Iris pigment epithelial cell (primary cell): ENCODE measurements at places on chromosomes 13 and 19.

GRCh38 chr19:14407605-14408484, 11.3 kb downstream of the DDX39A start:
- no peak for DNase-seq

GRCh38 chr19:41912899-41913537, 15.2 kb downstream of the ERFL start:
- DNase-seq, result no peak

DNA sequence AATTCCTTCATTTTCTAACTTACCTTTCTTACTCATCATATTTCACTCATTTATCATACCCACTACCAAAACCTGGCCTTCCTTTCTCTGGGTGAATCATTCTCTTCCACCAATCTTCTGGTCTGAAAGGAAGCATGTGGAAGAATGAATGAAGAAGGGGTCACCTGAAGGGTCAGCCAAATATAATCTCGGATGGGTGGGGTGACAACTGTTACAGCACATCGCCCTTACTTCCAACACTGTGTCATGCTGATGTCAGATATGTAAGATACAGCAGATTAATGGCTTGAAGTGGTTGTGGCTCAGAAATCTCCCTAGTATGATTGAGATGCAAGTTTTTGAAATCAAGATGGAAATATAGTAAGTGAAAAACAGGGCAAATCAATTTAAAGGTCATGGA, 401.7 kb upstream of the HTR2A start:
- no peak for DNase-seq

DNA sequence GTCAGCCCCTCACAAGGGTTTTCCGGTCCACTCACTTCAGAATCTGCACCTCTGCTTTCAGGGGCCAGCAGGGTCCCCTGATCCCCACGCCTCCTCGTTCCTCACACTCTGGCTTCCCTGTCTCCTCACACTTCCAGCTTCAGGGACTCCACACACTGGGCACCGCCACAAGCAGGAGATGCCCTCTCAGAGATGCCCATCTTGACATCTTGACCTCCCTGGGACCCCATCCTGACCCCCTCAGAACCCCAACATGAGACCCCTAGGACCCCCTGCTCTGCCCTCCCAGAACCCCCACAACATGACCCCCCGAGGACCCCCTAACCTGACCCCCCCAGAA, 2.7 kb downstream of the MAP2K2 start:
- DNase-seq, result no peak

- peak; percentile 69 for DNase-seq
Measured at GRCh38 chr13:104773775-104774174, 1707.6 kb upstream of the SLC10A2 start.

DNA sequence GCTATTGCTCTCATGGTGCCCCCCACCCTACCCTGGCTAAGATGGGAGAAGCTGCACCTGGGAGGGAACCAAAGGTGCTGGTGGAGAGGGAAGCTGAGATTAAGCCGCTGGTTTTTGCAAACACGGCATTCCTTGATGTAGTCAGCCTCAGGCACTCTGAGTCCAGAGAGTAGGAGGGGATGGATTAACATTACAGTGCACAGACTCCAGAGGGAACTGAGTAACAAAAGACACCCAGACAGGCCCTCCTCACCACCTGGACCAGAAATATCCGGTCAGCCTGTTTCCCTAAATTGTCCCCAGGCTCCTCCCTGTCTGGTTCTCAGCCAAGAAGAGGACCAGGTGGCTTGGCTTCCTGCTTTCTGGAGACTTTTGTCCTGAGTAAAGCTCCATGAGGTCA, 28.9 kb upstream of the PABPC3 start:
- DNase-seq, result no peak

DNA sequence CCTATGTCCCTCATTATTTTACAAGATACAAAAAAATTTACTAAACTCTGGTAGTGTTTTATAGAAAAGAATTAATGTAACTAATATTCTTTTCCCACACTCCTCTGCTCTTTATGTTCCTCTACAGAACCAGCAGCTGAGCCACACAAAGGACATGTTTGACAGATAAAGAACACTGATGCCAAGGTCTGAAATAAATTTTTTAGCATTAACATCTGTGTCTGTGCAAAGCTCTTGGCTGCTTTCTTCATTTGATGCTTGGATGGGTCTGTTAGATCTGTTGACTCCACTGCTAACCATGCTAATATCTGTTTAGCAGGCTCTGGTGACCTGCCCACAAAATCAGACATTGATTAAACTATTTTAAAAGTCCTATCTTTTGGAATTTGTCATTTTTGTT, 2363.8 kb downstream of the PCDH9 start:
- no peak for DNase-seq

GRCh38 chr19:7607874-7608560, 12.4 kb downstream of the CAMSAP3 start:
- DNase-seq, result no peak

- no peak for DNase-seq
Measured at GRCh38 chr13:37257051-37257450, 151.6 kb upstream of the CSNK1A1L start.

GRCh38 chr19:48206397-48207093, 36.1 kb downstream of the ZSWIM9 start:
- DNase-seq, result no peak

- DNase-seq, result peak; percentile 75
Measured at GRCh38 chr19:55156202-55157063, 1.1 kb downstream of the TNNI3 start.

- peak; percentile 41 for DNase-seq
Measured at GRCh38 chr19:56217039-56217949, 15.2 kb downstream of the ZSCAN5C start.

- DNase-seq, result no peak
Measured at GRCh38 chr13:100108913-100109507, 20.1 kb downstream of the PCCA start.

DNA sequence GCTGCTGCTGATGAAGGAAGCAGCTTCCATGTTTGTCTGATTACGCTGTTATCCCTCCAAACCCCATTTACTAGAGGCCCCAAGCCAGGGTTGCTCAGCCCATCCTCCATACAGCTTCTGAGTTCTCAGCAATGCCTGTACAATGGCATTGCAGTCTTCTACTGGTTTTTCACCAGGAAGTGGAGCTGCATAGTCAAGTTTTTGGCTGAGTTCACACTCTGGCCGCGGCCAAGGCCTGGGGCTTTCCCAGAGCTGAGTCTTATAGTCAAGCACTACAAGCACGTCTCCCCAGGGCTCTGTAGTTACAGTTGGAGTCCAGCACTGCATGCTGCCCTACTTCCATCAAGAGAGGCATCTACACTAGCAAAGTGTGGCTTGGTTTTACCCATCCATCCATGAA, 182.5 kb downstream of the POU4F1 start:
- no peak for DNase-seq

- DNase-seq, result no peak
Measured at GRCh38 chr13:22926748-22927400, 253.9 kb upstream of the SGCG start.
